ENCODE measurements at places on chromosomes 2 and 18. TPM values are rescaled to one million over a fixed set of nuclear protein-coding genes. Genes with fewer than 3 reads are reported as not detected.

- no peak for DNase-seq
Observed at GRCh38 chr2:121944072-121944831, 188.8 kb downstream of the TSN start.

DNA sequence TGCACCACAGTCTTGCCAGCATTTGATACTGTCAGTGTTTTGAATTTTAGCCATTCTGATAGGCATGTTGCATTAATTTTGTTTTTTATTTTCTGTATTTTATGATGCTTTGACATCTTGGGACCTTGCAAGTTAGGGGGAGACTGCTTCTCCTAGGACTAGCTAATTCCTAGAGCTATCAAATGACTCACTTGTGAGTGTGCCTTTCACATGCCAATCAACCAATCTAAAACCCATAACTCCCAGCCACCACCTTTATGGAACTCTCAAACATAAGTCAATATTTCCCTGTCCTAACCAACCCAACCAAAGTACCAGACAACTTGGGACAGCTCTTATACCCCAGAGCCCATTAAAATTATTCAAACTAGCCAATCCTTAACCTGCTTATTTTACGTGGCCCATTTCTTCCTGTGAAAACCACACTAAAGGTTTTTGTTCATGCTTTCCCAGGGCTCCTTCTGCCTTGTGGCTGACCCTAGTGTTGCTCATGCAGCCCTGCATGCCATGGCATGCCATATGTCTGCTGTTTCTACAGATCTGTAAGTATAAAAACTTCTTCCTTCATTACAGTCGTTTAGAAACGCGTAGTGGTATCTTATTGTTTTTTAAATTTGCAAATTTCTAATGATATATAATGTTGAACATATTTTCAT lies 230.1 kb downstream of the GPD2 start:
- DNase-seq = no peak

GRCh38 chr2:61451178-61451577 lies 19.7 kb downstream of the USP34 start:
- DNase-seq = no peak

PROM2 gene
- 0.54 TPM for total RNA-seq

ADAM23 gene
- total RNA-seq = 58.9 TPM

Measured in Right ventricle myocardium superior (tissue), 1 donor.